ENCODE measurements at places on chromosomes 3 and 15.

- DNase-seq: no peak
Observed at GRCh38 chr3:155138677-155139076, 58.6 kb downstream of the MME start.

DNA sequence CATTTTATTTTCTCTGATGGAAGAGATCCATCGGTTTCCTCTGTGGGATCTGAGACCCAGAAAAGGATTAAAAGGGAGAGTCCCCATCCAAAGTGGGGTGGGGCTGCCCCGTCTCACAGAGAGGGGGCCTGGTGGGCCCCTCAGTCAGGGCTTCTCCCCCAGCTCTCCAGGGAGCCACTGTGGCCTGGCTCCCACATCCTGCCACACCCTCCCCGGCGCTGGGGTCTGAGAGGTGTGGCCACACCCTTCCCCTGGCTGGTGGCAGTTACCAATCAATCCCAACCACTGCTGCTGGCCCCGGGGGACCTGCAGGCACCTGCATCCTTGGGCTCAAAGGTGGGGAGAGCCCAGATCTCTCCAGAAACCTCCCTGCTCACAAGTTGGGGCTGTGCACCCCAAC, 161.8 kb upstream of the IQSEC1 start:
- DNase-seq: no peak

- DNase-seq: no peak
Observed at GRCh38 chr3:99012051-99012450, 110.6 kb upstream of the DCBLD2 start.

GRCh38 chr15:58419803-58420524, 11.8 kb upstream of the LIPC start:
- no peak for DNase-seq

DNA sequence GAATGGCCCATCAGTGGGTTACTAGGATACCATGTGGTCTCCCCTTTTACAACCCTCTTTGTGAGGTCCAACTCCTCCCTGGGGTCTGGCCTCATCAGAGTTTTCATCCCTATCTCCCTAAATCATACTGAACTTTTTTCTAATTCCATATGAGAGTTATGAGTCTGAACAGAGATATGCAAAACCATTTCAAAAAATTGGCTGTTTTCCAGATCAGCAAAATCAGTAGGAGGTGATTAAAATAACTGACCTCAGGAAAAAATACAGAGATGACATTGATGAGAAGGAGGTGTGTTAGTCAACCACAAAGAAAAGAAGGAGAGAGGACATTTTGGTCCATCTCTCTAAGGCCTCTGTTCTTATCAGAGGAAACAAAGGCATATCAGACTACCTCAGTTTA, 200.8 kb upstream of the CFAP20DC start:
- no peak for DNase-seq
